ENCODE measurements at places on chromosomes 5 and 9. TPM values are rescaled to one million over a fixed set of nuclear protein-coding genes. Genes with fewer than 3 reads are reported as not detected.

DNA sequence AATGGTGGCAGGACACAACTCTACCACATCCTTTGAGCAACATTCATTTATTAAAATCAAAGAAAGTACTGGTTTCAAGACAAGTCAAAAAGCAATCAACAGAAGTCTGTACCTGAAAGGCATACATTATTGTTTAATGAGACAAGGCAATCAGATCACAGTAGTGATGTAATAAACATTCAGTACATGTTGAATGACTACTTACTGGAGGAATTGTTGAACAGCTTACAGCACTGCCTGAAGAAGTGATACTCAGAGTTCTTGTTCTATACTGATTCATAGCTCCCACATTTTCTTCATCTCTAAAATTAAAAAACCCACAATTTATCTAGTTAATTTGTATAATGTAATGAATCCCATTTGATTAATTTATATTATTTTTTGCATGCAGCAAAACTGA lies 18.2 kb downstream of the RIOK2 start:
- no peaks in the 10 kb centered on the region for H3K27me3 ChIP-seq
- no peak for DNase-seq
- no peaks in the 10 kb centered on the region for H3K4me1 ChIP-seq

DNA sequence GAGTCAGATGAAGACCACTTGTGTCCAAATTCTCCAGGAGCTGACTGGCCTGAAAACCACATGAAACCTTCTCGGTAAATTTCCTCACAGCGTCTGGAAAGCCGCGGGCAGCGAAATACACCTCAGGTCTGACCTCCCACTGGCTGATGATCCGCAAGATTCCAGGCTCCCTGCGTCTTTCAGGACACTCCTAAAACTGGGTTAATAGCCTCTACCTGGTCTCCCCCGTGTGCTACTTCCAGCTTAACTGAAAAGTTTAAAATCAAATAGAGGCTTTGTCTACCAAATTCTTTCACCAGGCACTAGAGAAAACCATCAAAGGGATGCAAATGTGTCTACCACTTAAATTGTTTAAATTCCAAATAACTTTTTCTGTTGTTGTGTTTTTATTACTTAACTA lies 312.6 kb downstream of the DRD1 start:
- peak overlapping the region; percentile 19 for H3K4me3 ChIP-seq
- no peaks in the 10 kb centered on the region for H3K36me3 ChIP-seq
- peak; percentile 89 for DNase-seq
- no peak overlapping the region for H3K27ac ChIP-seq
- no peaks in the 10 kb centered on the region for H3K27me3 ChIP-seq

- H3K4me3 ChIP-seq: no peak overlapping the region
- no peaks in the 10 kb centered on the region for H3K27me3 ChIP-seq
- DNase-seq: peak; percentile 68
- H3K36me3 ChIP-seq: no peaks in the 10 kb centered on the region
- no peak overlapping the region for H3K27ac ChIP-seq
- peaks cover 12% of the 10 kb centered on the region for H3K4me1 ChIP-seq
These were observed 54.6 kb upstream of the CLINT1 start for GRCh38 chr5:157913575-157913974.

DNA sequence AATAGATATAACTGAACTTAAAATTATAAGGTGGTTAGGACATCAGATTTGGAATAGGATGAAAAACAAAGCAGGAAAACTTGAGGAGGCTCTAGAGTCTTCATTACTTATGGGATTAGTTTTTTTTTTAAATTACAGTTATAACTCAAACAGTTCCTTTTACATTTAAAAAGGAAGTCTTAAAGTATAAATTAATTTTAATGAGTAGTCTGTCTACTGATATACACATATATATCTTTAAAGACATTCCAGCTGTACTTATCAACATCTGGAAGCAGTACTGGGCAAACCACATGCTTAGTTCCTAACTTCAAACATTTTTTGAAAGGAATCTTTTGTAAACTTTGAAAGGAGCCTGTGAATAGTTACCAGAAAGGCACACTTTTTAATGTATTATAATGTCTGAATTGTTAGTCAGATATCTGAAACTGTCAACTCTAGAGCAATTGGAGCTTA lies 6.0 kb downstream of the ACTBL2 start:
- no peaks in the 10 kb centered on the region for H3K36me3 ChIP-seq
- no peak overlapping the region for H3K27ac ChIP-seq
- H3K4me1 ChIP-seq: no peaks in the 10 kb centered on the region
- no peak overlapping the region for H3K4me3 ChIP-seq
- no peaks in the 10 kb centered on the region for H3K27me3 ChIP-seq

DNA sequence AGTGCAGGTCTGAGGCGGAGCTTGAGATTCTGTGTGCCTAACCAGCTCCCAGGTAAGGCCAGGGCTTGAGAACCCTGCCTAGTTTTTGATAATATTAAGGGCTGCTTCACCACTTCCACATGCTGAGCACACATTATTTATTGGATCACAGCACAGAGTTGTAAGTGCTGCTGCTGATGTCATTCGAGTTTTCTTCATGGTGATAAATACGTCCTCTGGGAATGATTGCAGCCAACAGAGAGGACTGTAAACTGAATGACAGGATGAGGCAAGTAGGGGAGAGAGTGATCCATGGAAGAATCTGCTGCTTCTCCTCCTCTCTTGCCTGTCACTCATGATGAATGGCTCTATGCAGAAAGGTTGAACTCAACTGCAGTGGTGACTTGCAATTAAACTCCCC lies 77.9 kb upstream of the VPS13A start:
- no peak overlapping the region for H3K27ac ChIP-seq
- H3K4me1 ChIP-seq: no peaks in the 10 kb centered on the region
- no peaks in the 10 kb centered on the region for H3K36me3 ChIP-seq

GRCh38 chr5:60826653-60827052 lies 17.4 kb downstream of the ELOVL7 start:
- H3K27me3 ChIP-seq: no peaks in the 10 kb centered on the region
- no peaks in the 10 kb centered on the region for H3K36me3 ChIP-seq
- no peak for DNase-seq
- no peak overlapping the region for H3K4me3 ChIP-seq
- H3K4me1 ChIP-seq: no peaks in the 10 kb centered on the region

DNA sequence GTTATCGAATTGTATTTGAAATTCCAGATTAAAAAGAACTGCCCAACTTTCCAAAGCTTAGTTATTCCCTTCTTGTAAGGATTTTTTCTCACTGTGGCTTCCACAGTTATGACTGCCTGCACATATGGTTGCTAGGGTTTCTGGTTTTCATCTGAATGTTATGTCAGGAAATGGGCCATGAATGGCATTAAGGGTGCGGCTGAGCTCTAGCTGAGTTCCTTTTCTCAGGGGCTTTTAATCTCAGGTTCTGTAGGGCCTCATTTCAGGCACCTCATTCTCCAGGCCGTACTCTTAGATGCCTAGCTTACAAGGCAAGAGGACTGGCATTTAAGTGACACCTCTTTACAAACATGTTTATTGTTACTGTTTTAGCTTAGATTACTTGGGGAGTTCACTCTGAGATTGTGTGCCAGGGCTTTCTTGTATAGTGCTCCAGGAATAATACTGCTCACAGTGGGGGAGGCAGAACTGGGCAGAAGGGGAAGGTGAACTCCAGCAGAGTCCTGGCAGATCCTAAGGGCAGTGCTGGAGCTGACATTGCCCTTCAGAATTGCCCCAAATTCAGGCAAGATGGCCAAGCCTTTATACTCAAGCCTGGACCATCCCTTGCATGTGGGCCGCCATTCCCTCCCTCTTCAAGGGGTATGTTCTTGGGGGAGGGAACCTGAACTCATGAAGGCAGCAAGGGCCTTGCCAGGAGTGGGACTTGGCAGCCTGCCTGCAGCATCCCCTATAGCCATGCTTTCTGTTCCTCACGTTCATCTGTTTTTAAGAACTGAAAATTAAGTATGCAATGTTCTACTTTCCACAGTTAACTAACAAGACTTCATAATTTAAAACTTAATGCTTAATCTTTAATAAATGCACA lies 111.5 kb downstream of the KDM4C start:
- peaks cover 9% of the 10 kb centered on the region for H3K36me3 ChIP-seq
- no peaks in the 10 kb centered on the region for H3K27me3 ChIP-seq
- no peak overlapping the region for H3K4me3 ChIP-seq
- peaks cover 11% of the 10 kb centered on the region for H3K4me1 ChIP-seq
- DNase-seq: peak; percentile 60
- no peak overlapping the region for H3K27ac ChIP-seq

ANKRD31 gene
- total RNA-seq: 0.14 TPM

SPZ1 gene
- not detected for total RNA-seq

LPAR1 gene
- total RNA-seq: 7.0 TPM

All from endodermal cell (in vitro differentiated cells).